Activated T-helper 1 cell treated with Interleukin-2 at 50 U/mL for 16 hours (primary cell): ENCODE measurements at places on chromosomes 1 and 21.

- no peak for DNase-seq
Measured at GRCh38 chr1:53331446-53332185, 3.7 kb upstream of the LRP8 start.

- DNase-seq: no peak
Measured at GRCh38 chr1:244710474-244711062, 57.6 kb downstream of the DESI2 start.

- DNase-seq: no peak
Measured at GRCh38 chr1:93811326-93812065, 67.5 kb downstream of the DNTTIP2 start.

GRCh38 chr1:26317146-26317545, 612 bp upstream of the CD52 start:
- no peak for DNase-seq

DNA sequence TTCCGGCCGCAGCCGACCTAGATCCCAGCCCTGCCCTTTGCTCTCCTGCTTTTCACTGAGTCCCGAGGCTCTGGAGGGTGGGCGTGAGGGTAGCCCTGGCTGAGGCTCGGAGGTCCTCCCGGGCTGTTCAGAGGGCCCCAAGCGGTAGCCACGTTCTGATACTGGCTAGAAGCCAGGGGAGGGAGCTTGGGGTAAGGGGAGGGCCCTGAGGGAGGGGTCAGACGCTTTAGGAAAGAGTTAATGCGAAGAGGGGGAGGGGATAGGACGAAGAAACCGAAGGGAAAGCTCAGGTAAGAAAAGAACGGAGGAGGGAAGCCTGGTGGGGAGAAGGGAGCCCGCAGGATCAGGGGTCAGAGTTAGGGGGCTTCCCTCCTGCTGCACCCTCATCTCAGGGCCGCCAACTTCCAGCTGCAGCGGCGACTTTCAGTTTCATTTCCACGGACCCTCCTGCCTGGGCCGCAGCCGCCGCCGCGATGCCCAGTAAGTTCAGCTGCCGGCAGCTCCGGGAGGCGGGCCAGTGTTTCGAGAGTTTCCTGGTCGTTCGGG, at the start of gene MOV10:
MOV10 (plus strand) TSS at position 220 of the 546 bp plus-strand sequence; CDS start at position 474, 254 bp downstream.
- DNase-seq: peak; percentile 37

- no peak for DNase-seq
Measured at GRCh38 chr1:5274527-5274926, 620.1 kb downstream of the AJAP1 start.

DNA sequence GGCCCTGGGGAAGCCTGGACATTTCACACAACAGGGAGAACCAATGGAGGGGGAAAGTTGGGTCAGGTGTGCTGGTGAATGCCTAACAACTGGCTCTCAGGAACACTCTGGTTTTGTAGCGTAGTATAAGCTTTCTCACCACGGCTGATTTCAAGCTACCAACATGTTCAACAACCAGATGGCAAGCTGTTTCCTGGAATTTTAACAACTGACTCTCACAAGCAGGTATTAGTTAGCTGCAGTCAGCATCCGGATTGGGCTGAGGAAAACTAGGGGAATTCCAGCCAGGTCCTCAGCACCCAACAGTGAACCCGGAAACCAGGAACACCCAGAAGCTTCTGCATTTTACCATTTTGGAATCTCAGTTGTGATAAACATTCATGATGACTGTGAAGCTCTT, 162.3 kb upstream of the CAMK1G start:
- DNase-seq: no peak

DNA sequence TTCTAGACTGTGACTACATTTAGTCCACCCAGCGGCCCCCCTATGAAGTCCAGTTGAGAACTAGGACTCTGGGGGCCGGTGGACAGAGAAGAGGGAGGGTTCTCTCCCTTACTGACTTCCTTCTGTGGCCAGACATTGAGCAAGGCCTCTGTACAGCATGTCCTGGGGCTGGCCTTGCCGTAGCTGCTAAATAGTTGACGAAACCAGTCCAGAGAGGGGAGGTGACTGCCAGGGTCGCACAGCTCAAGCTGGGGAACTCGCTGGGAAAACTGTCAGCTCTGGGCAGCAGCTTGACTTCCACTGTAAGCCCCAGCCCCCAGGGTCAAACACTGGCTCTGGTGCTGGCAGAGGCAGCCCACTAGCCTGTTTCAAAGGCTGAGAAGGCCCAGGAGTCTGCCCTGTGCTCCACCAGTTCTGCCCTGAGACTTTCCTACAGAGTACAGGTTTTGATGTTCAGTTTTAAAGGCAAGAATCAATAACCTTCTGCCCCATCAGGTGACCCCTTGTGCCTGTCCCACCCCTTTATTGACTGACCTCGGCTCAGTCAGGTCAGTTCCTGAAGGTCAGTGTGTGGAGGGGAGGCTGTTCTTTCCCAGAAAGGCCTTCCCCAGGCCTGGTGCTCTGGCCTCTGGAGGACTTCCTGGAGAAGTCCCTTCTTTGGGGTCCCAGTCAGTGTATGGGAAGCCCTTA, 14.1 kb downstream of the PCSK9 start:
- no peak for DNase-seq

DNA sequence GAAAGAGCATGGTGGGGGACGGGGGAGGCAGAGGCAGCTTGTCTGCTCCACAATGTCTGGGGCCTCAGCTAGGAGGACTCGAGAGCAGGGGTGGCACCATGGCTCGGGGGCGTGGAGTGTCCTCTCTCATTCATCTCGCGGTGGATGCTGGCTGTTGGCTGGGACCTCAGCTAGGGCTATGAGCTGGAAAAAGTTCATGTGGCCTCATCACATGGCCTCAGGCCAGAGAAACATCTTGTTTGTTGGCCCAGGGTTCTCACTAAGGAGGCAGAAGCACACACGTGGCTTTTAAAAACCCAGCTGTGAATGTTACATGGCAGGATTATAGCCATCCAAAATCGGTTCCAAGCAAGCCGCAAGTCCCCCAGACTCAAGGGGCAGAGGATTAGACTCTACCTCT, 6.2 kb upstream of the CENPS start:
- no peak for DNase-seq

GRCh38 chr1:75986478-75986877, 54.3 kb upstream of the ASB17 start:
- no peak for DNase-seq

DNA sequence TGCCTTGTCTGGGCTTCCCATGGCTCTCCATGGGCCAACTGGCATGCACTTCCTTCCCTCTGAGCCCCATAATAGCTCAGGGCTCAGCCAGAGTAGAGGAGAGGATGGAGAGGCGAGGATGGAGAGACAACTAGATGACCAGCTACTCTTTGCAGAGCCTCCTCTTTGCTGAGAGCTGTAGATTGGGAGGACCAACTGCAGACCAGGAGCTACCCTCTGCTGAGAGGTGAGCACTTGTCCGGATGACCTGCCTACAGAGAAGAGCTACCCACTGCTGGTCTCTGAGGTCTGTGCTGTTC, 58.0 kb upstream of the ETV3 start:
- no peak for DNase-seq

GRCh38 chr1:203985676-203986075, 87.2 kb upstream of the SOX13 start:
- no peak for DNase-seq

DNA sequence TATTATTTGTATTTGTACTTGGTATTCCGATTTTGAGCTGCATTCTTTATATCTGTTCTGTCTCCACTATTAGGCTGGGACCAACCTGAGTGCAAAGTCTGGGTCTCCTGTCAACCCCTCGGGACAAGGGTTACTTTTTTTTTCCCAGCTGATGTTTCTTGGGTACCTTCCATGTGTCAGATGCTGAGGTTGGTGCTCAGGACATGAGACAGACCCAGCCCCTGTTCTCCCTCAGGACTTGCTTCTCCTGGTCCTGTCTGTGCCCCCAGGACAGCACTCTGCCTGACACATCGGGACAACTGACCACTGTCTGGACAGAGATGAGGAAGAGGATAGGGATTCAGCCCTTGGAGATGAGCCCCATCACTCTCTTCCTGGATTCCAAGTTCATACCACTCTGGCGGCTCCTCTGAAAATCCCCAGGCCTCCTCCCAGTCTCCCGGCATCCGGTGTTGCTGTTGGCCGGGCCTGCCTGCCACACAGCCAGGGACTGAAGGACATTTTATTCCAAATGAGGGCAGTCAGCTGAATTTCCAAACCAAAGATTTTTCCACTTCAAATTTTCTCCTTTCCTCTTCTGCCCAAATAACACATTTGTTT, 55.6 kb upstream of the FMOD start:
- DNase-seq: no peak

DNA sequence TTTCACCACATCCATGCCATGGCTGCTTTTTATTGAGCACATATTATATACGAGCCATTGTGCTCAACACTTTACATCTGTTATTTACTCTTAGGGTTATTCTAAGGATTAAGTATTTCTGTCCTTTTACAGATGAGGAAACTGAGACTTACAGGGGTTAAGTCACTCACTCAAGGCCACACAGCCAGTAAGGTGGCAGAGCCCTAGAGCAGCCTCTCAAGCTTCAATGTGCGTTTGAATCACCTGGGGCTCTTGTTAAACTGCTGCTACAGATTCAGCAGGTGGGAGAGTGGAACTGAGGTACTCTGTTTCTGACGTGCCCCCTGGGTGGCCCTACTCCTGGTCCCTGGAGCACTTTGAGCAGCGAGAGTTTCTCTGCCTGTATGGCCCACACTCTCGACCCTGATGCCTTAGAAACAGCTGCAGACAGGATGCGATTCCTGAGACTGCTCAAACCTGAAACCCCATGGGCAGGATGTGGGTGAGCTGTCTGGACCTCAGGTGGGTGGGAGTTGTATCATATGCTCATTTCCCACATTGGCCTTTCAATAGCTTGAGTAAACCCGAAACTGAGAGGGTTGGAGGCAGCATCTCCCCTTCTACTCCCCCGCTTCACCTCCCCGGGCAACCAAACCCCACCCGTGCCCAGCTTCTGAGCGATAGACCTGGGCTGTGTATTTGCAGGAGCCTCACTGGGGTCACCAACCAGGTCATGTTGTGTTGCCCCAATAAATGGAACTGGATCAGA, 59.3 kb downstream of the MAN1C1 start:
- peak; percentile 55 for DNase-seq

DNA sequence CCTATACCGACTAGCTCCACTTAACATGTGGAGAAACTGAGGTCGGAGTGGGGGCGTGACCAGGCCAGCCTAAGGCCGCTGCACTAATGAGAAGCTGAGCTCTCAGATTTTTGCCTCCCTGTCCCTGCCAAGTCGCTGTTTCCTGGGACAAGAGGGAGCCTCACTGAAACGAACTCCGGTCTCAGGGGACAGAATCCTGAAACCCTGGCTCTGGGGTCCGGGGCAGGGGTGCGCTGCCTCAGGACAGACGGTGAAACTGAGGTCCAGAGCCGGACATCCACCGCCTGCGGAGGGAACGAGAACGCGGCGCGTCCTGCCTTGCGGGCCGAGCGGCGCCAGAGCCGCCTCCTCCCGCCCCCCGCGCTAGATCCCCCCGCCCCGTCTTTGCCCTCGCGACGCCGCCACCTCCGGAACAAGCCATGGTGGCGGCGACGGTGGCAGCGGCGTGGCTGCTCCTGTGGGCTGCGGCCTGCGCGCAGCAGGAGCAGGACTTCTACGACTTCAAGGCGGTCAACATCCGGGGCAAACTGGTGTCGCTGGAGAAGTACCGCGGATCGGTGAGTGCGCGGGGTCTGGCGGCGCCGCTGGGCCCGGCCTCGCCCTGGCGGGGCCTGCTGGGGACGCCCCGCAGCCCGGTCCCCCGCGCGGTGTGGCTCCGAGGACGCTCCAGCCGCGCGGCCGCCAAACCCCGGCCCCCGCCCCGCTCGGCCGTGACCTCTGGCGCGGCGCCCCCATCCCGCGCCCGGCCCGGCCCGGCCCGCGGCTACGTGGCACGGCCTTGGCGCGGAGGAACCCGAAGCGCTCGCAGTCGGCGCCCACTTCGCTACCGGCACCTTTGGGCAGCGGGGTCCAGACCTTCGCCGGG, at the start of gene GPX7:
GPX7 (plus strand) TSS at position 381 of the 865 bp plus-strand sequence; CDS start at position 420, 39 bp downstream.
- peak; percentile 52 for DNase-seq

GRCh38 chr1:203492748-203493130, 1.2 kb upstream of the OPTC start:
- DNase-seq: no peak

DNA sequence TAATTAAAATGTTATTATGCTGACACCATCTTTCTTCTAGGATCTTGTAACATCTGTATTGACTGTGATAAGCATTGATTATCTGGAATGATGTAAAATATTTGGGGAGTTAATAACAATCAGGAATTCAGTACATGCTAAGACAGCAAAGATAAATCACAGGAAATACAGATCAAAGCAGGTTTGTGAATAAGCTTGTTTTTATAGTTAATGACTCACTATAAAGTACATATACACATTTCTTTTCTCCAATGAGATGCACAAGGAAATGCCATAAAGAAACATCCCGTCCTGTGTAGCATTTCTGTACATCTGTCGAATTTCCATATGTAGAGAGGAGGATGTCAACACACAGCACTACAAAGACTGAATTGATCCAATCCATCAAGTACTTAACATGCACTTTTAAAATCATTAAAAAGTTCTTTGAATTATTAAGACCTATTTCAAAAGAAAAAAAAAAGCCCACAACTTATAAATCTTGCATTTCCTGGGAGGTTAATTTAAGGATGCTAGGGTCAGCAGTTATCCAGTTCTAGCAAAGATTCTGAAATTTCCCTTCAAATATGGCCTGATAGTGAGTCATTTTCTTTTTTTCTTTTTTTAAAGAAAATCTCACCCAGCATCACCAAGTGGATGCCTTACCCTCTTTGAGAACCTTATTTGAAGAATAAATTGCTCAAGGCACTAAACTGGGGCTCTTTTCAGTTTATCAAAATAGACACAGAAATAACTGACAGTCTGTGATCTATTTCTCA, 243.2 kb upstream of the NR5A2 start:
- no peak for DNase-seq

- DNase-seq: no peak
Measured at GRCh38 chr1:221759436-221759835, 17.5 kb upstream of the DUSP10 start.

GRCh38 chr21:46409641-46410406, 48.9 kb upstream of the DIP2A start:
- no peak for DNase-seq

DNA sequence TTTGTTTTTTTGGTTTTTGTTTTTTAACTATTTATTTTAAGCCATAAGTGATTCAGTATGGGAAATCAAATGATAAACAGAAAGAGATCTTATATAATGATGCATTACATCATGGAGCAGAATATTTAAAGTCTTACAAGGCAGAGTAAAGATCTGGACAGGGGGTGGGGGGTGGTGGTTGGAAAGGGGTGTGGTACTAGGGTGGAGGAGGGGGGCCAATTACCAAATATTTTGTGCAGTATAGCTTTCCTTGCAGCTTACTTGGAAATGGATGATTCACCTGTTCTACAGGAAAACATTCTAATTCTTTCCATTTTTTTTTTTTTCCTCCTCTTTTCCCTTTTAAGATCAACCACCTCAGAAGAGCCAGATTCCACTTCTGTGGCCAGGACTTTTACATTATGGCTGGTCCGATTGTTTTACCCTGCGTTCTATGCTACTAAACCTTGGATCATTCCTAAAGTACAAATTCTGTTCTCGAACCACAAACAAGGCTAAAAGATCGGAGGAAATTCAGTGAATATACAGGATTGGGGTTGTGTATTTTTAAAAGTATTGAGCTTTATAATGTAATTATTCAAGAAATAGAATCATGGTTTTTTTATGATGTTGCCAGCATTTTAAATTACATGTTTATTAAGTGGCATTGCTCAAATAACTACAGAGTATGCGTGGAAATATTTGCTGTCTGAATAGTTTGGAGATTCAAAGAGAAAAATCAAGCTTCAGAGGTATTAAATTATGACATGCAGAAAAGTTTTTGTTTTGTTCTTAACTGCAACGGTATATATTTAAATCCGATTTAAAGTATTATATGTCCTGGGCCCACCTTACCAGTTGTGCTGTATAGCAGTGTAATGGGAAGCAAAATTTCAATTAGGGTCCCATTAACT, 859.5 kb downstream of the USP25 start:
- no peak for DNase-seq
